NCI-H1930 (cell line): ENCODE measurements at places on chromosomes 12 and 14.

- DNase-seq, result no peak
Observed at GRCh38 chr12:26953447-26953846, 15.2 kb downstream of the FGFR1OP2 start.

DNA sequence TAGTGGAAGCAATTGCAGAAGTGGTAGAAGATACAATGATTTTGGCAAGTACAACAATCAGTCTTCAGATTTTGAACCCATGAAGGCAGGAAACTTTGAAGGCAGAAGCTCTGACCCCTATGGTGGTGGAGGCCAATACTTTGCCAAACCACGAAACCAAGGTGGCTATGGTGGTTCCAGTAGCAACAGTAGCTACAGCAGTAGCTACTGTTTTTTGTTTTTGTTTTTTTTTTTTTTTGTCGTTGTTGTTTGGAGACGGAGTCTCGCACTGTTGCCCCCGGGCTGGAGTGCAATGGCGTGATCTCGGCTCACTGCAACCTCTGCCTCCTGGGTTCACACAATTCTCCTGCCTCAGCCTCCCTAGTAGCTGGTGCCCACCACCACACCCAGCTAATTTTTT lies 47.4 kb downstream of the IFNG-AS1 start:
- DNase-seq, result no peak

DNA sequence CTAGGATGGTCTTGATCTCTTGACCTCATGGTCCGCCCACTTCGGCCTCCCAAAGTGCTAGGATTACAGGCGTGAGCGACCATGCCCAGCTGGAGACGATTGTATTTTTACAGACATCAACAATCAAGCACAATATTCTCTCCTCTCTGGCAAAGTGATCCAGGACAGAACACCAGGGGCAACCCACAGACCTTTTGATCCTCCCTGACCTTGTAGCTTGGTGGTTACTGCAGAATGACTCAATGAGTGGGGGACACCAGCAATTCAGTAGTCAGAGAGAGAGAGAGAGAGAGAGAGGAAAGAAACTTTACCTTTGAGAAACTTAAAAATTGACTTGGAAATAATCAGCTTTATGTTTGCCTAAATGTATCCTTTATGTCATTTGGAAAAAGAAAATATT lies 51.2 kb downstream of the DRAM1 start:
- DNase-seq, result no peak

DNA sequence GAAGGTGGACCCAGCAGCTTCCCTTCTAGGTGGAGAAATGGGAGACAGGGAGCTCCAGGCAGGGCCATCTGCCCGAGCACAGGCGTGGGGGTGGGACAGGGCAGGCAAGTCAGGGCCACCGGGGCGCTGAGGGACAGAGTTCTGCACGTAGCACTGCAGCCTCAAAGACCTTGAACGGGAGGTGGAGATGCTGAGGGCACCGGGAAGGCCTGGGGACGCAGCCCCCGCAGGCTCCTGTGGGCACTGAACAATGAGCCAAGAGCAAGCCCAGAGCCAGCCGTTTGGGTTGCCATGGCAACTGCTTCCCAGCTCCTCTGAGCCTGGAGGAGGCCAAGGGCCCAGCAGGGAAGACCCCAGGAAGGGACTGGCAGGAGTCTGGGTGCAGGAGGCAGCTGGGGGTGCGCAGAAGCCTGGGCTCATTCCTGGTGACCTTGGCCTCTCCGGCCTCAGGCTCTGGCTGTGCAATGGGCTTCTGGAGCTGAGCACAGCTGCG lies 3.4 kb downstream of the LBHD2 start:
- DNase-seq, result no peak

GRCh38 chr12:4320497-4320852 lies 538 bp upstream of the TIGAR start:
- DNase-seq, result no peak

- DNase-seq, result no peak
Observed at GRCh38 chr12:112627851-112628250, 163.7 kb upstream of the RPH3A start.

DNA sequence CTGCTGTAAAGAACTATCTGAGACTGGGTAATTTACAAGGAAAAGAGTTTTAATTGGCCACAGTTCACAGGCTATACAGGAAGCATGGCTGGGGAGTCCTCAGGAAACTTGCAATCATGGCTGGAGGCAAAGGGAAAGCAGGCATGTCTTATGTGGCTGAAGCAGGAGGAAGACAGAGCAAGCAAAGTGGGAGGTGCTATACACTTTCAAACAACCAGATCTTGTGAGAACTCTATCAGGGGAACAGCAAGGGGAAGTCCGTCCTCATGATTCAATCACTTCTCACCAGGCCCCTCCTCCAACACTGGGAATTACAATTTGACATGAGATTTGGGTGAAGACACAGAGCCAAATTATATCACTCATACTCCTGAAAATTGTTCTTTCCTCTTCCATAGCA lies 109.5 kb upstream of the PKP2 start:
- DNase-seq, result no peak

DNA sequence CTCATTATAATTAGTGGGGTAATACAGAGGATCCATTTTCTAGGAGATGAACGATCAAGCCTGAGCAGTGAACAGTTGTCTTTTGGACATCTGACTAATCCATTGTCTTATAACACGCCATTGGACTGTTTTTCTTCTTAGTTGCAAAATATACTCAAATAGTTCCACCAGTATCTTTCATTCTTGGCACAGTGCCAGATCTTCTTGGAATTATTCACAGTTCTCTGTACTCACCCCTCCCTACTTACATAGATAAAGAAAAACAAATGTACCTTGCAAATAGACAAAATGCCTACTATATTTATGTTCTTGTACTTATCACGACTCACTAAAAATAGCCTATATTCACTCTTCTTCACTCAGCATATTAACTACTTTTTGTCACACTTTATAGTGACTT lies 3.8 kb downstream of the CBLN3 start:
- no peak for DNase-seq

- DNase-seq, result no peak
Observed at GRCh38 chr14:94392510-94392935, 4.1 kb upstream of the SERPINA1 start.

- no peak for DNase-seq
Observed at GRCh38 chr14:38964630-38965029, 138.4 kb downstream of the SEC23A start.

- no peak for DNase-seq
Observed at GRCh38 chr14:75418850-75419768, 8.7 kb upstream of the JDP2 start.

- DNase-seq, result no peak
Observed at GRCh38 chr14:64324461-64324860, 30.3 kb upstream of the ESR2 start.

DNA sequence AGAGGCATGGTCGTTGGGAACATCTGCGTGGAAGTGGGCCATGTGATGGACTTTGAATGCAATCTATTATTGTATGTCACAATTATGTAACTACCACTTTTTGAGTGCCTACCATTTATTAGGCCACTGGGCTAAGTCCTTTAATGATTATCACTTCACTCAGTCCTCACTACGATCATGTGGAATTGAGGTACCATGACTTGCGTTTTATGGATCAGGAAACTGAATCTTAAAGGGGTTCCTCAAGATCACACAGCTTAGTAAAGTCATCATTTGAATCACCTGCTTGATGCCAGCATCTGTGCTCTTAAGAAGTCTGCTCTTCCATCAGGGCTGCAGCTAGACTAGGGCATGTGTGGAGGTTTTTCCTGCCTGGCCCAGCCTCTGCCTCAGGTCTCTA lies 136.7 kb downstream of the DAD1 start:
- DNase-seq, result no peak
